SK-N-SH treated with all-trans-retinoic acid at 6 μM for 48 hours (cell line): ENCODE measurements at places on chromosomes 6 and 20.

DNA sequence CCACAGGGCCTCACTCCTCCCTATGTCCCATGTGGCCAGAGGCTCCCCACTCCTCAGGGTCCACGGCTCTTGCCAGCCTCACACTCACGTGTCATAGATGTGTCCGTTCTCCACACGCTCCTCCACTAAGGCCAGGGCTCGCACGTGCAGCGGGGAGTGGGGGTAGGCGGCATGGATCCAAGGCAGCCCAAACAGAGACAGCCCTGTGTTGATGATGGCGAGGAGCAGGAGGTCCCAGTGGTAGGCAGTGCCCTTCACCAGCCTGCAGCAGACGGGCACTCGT, 10.3 kb downstream of the SLC4A11 start:
- no peak for ATAC-seq

DNA sequence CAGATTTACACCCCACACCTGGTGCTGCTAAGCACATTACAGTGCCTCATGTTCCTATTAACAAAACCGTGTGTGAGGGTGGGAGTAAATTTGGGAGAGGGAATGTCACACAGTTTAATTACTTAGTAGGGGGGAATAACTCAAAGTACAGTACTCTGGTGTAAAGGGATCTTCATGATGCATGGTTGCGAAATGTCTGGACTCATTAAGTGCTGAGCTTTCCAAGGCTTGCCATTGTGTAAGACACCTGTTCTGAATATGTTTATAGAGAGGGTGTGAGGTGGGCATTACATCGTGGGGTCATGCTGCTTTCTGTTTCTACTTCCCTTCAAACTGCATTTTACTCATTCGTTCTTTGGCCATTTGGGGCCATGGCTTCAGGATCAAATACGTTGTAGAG, 181.2 kb downstream of the ADGRG6 start:
- ATAC-seq = no peak

DNA sequence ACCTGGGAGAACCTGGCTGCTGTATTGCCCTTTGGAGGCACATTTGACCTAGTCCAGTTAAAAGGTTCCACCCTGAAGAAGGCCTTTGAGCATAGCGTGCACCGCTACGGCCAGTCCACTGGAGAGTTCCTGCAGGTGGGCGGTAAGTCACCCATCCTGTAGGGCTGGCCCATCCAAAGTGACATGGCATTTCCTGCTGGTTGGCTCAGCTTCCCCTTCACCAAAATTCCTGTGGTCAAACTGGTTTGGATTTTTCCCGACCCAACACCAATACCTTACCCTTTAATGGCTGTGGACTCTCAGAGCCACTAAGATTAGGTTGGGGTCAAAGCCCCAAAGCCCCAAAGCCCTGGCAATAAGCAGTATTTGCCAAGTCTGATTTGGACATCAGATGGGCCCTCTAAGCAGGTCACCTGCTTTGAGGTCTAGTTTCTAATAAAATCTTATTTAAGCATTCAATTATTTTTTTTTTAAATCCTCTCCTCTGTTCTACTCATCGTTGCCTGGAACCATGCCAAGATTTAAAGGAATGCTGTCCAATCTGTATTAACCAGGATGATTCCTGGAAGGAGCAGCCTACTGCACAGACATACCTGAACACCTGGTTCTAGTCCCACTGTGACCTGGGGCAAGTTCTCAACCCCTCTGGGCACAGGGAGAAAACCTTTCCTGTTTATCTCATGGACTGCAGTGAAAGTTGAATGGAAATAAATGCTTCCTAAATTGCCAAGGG, 40.8 kb downstream of the NT5E start:
- ATAC-seq = peak; percentile 66

DNA sequence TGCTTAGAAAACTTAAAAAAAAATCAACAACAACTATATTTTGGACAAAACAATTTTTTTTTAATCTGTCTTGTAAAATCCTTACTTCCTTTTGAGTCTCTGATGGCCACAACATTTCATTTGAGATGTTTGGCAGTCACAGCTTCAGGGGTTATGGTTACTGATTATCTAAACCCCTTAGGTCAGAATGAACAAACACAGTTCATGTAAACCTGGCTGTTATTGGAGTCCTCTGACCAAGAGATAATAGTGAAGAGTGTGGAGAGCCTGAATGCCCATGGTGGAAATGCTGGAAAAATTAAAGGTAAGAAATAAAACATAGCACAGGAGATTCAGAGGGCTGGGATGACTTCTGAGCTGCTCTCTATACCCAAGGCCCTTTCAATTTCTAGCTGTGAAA, 38.2 kb downstream of the TMX4 start:
- no peak for ATAC-seq

- no peak for ATAC-seq
Observed at GRCh38 chr20:61950641-61951071, 115.0 kb downstream of the TAF4 start.

- no peak for ATAC-seq
Observed at GRCh38 chr6:149438855-149439254, 38.8 kb downstream of the SUMO4 start.

- no peak for ATAC-seq
Observed at GRCh38 chr6:122389704-122390372, 9.6 kb upstream of the HSF2 start.

- ATAC-seq = no peak
Observed at GRCh38 chr6:170434117-170434820, 118.8 kb downstream of the PSMB1 start.

DNA sequence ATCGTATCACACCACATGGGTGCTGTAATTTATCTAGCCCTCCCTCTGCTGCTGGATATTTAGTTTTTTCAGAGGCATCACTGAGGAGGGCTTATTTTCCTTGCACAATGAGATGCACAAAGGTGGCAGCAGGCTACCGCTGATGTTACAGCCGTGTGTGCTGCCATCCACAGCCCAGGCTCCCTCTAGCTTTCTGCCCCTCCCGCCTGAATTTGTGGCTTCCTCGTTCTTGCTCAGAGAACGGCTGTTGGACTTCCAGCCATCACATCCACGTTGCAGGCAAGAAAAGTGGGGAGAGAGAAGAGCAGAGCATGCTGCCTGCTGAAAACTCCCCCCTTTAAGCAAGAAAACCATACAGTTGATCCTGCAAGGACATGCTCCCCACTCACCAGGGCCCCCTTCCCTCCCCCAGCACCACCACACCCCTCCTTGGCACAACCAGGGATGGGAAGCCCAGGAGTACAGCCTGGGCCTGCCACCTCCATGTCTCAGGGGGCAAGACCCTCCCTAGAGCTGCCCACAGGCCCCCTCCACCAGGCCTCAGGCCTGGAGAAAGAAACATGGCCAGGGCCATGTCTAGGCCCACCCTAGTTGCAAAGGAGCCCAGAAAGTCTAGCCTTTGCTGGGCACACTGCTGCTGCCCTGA, 102.6 kb downstream of the MRPL14 start:
- no peak for ATAC-seq

DNA sequence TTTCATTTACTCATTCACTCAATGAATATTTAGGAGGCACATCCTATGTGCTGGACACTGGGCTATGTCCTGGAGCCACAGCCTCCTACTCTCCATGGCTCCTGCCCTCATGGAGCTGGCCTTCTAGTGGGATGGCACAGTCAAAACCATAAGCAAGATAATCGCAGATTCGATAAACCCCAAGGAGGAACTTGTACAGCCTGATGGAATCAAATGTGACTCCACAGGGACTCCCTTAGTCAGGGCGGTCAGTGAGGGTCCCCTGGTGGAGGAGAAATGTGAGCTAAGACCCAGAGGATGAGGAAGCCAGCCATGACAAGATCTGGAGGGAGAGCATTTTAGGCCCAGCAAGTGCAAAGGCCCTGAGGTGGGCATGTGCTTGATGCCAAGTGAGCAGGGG, 211.9 kb downstream of the PREX1 start:
- ATAC-seq = no peak

- peak; percentile 99 for ATAC-seq
Observed at GRCh38 chr6:17962436-17963031, 24.9 kb downstream of the KIF13A start.

DNA sequence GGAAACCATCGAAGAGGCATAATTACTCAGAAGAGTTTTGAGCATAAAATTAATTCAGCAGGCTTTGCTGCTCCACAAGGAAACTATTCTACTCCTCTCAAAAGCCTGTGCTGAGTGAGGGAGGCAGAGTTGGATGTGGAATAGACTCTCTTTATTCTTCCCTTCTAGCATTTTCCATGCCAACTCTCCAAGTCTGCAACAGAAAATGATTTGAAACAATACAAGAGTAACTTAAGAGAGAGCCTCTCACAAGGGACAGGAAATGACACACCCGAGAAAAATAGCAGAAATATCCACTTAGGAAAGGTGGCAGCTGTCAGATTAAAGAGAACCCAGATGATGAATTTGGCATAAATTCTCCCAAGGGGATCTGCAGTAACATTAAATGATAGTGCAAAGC, 26.3 kb upstream of the LAMP5 start:
- ATAC-seq = no peak

GRCh38 chr6:160678744-160679401, 14.8 kb upstream of the LPA start:
- peak; percentile 26; the same call in 2 of the 3 replicates for ATAC-seq

DNA sequence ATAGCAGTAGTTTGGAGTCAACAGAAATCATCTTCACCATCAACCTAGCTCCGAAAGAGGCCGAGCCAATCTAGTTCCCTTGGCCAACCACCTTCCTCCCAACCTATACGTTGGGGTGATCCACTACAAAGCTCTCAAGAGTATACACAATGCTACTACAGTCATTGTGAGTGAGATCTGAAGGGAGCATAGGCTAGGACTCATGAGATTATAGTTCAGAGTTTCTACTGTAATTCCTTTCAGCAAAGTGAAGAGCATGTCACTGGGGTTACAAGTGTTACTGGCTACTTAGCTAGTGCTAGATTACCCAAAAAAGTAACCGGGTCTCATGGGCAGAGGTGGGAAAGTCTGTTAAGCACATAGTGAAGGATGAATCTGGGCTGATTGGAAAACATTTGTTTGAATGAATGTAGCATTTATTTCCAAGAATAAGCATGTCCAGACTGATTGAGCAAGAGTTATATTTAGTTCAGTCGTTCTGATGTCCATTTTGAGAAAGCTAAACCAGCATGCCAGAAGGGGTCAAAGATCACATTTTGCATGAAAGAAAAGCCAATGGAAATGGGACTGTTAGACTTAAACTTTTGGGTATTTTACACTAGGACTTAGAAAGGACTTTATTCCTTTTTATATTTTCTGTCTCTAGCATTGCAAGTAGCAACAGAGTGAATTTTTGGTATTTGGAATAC, 10.5 kb upstream of the ESR1 start:
- ATAC-seq = no peak

DNA sequence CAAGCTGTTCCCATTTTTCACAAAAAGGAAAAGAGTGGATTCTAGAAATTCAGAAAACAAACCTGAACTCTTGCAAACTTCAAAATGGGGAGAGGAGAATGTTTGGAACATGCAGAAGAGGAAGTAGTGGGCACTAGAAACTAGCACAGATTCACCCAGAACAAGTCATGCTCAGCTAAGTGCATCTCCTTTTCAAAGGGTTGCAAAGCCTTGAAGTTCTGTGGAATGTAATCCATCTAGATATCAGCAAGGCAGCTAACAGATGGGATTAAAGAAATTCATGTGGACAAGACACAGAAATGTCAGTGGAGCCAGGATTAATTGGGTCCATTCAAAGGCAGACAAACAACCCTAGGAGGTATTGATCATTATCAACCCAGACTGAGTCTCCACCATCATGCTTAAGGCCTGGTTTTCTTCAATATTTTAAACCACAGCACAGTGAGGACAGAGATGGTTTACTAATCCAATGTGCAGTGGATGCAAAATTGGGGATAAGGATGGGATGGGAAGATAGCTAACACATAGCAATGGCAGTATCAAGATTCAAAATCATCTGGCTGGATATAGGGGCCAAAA, 31.3 kb downstream of the KCNK5 start:
- no peak for ATAC-seq

DNA sequence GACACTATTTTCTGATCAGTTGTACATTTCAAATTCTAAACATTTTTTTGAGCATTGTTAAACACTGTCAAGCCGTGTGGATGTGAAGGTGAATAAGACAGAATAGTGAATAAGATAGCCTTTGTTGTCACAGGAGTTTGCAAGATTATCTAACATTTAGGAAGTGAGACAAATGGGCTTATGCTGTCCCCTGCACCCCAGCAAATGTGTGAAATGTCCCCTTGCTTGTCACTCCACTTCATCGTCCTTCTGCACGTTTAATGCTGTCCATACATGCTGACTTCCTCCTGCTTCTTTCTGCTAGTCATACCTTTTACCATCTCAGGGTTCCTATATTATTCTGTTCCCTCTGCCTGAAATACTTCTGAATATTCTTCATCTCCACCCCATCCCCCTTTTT, 62.6 kb downstream of the CBFA2T2 start:
- no peak for ATAC-seq

DNA sequence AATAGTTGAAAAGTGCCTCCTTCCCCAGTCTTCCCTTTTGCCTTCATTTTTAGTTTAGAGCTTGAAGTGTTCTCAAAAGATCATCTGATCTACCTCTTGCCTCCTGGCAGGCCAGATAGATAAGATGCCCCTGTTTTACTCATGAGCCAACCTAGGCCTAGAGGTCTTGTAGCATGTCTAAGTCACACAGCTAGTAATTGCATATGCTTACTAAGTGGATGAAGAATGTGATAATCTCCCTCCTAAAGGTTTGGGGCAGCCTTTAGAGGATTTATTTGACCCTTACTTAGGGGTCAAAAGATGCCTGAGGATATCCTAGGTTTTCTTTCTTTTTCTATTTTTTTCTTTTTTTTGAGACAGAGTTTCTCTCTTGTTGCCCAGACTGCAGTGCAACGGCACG, 2.1 kb downstream of the C6orf141 start:
- no peak for ATAC-seq

DNA sequence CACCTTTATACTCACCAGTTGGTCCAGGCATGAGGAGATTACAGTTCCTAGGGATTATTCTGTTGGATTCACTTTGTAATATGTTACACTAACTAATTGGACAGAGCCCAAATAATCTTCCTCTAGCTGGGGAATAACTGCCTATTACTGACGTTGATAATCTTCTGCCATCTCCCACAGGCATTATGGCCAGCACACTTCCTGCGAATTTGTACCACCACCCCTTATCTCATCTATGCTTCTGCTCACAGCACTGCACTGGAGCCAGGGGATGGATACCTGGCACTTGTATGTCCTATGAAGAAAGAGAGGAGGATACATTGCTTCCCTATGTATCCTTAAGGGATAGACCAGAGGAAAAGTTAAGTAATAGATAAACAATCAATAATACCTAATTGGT, 494.8 kb upstream of the MAN1A1 start:
- ATAC-seq = no peak

DNA sequence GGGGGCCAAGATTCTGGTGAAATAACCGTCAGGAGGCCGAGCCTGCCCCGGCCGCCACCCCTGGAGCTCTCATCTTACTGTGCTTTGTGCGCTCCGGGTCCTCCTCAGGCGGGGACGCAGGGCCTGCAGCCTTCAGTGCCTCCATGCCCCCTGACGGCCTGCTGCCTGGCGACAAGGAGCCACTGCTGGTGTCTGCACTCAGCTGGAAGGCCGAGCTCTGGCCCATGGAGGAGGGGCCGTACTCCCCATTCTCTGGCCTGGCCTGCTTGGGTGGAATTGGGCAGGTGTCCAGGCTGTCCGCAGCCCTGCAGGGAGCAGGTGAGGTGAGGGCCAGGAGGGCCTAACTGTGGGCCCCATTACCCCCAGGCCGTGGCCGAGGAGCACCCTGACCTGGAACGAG, 5.3 kb downstream of the ZNF512B start:
- no peak for ATAC-seq

- no peak for ATAC-seq
Observed at GRCh38 chr20:19909725-19910124, 107.4 kb upstream of the NAA20 start.
